RPMI8226 (cell line): ENCODE measurements at places on chromosomes 12 and 14.

- no peak for DNase-seq
Measured at GRCh38 chr12:93912086-93912733, 235.0 kb downstream of the CRADD start.

DNA sequence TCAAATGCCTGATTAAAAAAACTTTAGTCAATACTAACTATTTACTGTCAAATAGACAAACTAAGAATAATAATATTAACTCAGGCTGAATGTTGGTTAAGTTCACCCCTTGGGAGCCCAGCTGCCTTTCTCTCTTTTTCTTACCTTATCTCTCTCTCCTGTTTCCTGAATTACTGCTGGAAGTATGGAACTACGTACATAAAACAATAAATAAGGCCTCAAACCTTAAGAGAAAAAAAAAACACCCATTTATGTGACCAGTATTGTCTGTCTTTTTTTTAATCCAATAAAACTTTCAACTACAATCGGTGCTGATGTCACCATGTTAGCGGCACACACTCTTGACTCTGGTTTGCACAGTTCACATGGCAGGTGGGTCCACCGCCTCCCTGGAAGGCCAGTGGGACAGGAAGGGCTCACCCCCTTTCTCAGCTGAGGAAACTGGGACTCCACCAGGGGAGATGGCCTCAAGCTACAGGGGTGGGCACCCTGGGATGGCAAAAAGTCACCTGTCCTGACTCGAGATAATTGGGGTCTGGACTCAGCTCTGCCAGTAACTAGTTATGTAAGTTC, 21.3 kb downstream of the BCL11B start:
- no peak for DNase-seq

DNA sequence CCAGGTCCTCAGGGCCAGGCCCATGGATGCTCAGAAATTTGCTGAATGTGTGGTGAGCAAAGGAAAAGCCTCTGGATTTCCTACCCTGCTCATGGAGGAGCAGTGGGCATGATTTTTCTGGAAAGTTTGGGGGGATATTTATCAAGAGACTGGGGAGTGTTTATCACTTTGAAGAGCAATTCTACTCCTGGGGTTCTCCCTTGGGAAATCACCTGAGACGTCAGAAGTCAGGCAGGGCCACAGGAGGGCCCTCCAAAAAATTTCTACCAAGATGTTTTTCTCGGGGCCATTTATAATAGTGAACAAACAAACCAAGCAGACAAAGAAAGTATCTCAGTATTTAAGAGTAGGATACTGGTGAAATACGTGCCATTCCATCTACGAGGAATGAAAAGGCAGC, 20.1 kb upstream of the EIF2B2 start:
- no peak for DNase-seq

DNA sequence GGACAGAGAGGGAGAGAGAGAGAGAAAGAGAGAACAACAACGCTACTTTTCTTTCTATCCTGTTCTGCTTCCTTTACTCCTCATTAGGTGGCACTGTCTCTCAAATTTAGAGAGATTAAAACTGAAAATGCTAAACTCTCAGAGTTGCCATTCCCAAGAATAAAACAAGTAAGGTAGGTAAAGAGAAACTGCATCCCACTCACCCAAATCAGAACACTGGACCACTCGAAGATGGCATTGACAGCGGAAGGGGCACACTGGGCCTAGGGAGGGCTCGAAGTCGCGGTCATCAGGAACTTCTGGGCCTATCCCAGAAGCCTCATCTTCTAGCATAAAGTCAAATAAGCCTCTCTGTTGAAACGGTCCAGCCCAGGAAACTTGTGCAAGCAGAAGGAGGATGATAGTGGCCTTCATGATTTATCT, 4.5 kb downstream of the DCN start:
- DNase-seq, result peak; percentile 9

GRCh38 chr12:80187660-80188090, 88.3 kb downstream of the OTOGL start:
- DNase-seq, result peak; percentile 95

GRCh38 chr12:89895591-89895990, 187.0 kb upstream of the ATP2B1 start:
- DNase-seq, result no peak

DNA sequence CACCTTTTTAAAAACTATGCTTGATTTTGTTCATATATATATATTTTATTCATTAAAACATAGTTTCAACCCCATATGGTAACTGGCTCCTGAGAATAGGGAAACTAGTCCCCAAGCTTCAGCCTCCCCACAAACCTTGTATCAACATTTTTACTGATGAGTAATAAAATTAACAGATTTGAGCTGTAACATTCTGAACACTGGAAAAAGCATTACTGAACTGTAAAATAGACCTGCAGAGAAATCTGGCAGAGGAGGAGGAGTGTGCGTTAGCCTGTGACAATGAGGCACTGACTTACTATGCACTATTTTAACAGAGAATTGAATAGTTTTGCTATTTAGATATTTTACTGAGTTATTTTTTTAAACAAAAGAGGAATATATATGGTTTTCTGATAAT, 43.1 kb downstream of the FRS2 start:
- no peak for DNase-seq
